ENCODE measurements at places on chromosomes 12 and 14.

DNA sequence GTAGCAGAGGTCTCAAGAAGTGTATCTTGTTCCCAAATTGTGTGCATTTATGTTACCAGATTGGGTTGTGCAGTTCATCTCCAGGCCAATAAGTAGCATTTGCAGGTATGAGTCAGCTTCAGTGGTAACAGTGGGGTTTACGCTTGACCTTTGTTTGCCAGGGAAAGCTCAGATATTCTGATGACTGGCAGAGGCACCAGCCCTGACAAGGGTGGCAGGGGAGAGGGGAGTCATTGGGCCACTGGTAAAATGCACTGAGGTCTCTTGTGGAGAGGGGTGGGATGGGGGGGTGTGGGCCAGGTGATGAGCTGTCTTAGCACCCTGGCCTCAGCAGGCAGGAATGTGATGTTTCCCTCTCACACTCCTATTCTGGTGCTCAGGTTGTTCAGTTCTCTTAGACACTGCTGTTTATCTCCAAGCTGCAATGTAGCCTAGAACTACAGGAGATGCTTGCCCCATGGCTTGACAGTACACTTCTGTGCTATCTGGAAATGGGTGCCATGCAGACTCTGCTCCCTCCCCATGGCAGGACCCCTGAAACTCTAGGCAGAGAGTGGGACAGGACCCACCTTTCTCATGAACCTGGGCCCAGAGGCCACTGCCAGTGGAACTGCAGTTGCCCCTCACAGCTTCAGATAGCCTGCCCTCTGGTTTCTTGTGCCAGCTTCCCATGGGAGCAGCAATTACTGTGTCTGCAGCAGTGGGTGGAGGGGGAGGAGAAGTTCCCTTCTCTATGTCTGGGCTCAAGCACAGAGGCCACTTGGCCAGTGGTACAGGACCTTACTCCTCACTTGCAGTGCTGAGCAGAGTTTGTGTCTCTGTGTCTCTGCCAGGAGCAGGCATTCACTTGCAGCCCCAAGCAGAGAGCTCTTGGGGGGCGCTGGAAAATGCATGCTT, 31.9 kb downstream of the USP15 start:
- no peak for DNase-seq

- DNase-seq = no peak
These were observed 25.6 kb upstream of the PCNX1 start for GRCh38 chr14:70881549-70882177.

DNA sequence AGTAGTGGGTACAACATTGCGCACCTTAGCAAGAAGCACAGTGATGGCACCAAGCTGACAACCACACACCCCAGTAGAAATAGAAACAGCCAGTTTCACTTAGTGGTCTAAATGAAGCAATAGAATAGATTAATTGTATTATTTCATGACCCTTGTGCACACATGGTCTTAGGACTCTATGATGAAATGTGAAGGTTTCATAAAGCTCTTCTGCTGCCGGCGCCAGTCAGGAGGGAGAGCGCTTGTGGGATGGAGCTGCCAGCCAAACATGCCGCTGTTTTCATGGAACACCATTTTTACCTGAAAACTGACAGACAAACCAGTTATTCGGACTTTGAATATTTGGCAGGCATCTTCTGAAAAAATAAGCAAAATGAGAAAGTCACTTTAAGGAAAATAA, 100.0 kb downstream of the PPP2R5C start:
- DNase-seq = no peak

- DNase-seq = peak; percentile 59
These were observed 16.9 kb upstream of the TFCP2 start for GRCh38 chr12:51189790-51190355.

DNA sequence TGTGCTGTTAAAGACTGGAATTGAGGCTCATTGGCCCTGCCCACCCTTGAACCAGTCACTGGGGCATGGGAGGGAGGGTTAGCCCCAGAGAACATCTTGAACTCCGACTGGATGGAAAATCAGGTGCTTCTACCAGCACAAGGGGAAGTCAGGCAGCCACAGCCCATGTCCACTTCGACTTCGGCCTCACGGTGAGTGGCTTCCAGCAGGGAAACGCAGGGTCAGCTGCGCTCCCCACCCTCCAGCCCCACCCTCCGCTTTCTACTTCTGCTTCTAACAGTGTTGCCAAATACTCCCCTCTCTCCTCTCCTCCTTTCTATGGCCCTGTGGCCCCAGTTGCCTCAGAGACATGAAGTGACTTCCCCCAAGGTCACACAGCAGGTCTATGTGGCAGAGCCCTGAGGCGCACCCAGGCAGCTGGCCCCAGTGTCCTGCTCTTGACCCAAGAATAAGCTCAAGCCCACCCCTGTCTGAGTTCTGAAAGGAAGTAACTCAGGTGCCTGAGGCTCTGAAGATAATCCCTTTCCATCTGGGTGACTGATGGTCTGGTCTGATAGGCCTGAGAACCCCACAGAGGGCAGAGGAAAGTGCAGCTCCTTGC, 11.9 kb upstream of the SH2B3 start:
- no peak for DNase-seq

GRCh38 chr12:12010277-12011039, 60.3 kb upstream of the BCL2L14 start:
- peak; percentile 56 for DNase-seq

- no peak for DNase-seq
These were observed 137.1 kb downstream of the DUSP6 start for GRCh38 chr12:89215196-89215595.

- no peak for DNase-seq
These were observed 255.8 kb downstream of the CCDC91 start for GRCh38 chr12:28446031-28446430.

- no peak for DNase-seq
These were observed 457 bp downstream of the SOCS2 start for GRCh38 chr12:93572712-93573551.

DNA sequence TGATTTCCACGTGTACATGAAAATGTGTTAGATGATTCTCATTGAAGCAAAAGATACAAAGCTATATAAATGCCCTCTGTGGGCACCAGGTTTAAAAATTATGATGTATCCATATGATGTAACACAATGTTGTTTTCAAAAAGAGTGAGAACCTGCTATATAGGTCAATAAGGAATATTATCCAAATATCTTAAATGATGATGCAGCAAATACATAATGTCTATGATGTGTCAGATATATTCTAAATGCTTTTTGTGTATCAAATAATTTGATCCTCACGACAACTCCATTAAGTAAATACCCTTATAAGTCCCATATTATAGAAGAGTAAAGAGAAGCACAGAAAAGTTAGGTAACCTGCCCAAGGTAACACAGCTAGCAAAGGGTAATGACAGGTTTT, 393.0 kb upstream of the DCN start:
- no peak for DNase-seq

DNA sequence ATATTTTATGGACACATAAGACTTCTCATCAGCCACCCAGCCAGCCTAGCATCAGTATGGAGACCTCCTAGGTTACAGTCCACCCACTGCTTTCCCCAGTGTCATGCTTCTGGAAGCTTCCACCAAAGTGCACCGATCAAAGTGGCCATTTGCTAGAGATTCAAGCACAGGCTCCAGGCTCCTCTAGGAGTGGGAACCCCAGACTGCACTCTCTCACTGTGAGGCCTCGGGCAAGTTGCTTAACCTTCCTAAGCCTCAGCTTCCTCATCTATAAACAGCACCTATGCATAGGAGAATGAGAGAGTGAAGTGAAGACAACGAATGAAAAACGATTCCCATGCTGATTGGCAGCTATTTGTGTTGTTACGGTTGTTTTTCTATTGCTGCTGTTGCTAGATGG, 94.4 kb downstream of the DICER1 start:
- DNase-seq = no peak

DNA sequence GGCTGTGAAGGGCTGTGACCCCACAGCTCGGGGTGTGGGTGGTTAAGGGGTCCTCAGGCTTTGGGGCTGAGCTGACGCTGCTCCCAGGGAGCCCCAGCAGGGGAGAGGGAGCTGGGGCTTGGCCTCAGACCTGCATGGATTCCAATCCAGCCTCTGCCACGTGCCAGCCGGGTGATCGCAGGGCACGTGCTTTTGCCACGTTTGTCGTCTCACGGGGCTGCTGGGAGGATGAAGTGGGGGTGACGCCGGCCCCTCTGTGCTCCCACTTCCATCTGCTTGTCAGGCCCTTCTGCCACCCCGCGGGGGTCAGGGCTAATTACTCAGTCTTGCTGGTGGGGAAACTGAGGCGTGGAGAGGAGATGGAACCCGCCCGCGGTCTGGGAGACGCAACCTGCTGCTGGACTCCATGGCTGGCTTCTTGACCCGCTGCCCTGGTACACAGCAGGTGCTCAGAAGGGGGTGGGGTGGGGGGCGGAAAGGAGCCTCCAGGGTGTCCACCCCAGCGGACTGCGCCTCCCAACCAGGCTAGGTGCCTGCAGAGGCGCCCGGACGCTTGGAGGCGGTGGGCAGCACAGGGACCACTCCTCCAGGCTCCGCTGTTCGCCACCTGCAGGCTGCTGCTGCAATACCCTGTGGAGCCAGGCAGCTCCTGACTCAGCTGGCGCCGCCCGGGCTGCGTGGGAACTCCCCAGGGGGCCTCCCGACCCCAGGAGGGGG, 36.4 kb upstream of the PRIMA1 start:
- DNase-seq = no peak

GRCh38 chr12:51972422-51972812, 20.9 kb downstream of the ACVR1B start:
- no peak for DNase-seq

- DNase-seq = no peak
These were observed 29.5 kb downstream of the MSRB3 start for GRCh38 chr12:65308006-65308405.

DNA sequence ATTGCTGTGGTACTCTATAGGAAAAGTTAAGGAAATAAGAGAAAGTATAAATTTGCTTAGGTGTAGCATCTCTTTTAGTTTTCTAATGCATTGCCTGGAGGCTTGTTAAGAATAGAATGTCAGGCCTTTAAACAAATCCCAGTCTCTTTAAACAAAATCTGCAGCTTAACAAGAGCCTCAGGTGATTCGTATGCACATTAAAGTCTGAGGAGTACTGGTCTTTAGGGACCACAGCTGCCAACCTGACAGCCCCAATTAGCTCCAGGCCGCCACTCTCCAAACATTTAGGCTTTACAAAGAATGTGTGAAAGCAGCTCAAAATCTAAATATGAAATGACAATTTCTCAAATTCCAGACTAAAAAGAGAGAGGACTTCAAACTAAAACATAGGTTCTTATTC, 35.7 kb downstream of the PAWR start:
- no peak for DNase-seq

- DNase-seq = no peak
These were observed 218.9 kb upstream of the TMTC1 start for GRCh38 chr12:30002677-30003076.

DNA sequence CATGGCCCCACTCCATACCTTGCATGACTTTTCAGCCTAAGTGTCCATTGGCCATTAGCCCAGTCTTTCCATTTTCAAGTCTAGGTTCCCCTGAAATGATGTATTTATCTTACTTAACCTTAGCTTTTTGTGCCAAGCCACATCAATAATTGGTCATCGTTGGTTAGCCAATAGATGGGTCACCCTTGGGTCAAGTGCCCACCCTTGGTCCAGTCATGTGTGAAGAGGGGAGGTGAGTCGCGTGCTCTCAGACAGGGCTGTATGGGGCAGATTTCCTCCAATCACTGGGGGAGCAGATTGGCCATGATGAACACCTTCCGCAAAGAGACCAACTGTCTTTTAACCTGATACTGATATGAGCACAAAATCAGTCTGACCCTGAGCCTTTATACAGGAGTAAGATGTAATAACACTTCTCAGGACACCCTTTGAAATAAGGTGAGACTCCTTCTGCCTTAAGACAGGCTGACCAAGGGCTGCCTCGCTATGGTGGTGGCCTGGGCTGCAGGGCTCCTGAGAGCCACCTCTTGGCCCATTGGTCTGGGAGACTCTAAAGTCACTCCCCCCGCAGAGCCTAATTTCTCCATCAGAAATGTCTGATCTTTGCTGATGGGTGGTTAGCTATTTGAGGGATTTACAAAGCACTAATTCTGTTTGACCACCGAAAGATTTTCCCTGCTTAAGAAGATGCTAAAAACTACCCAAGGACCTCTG, 143.2 kb downstream of the ZFP36L1 start:
- no peak for DNase-seq

- DNase-seq = no peak
These were observed 69.8 kb upstream of the CLMN start for GRCh38 chr14:95389471-95390011.

DNA sequence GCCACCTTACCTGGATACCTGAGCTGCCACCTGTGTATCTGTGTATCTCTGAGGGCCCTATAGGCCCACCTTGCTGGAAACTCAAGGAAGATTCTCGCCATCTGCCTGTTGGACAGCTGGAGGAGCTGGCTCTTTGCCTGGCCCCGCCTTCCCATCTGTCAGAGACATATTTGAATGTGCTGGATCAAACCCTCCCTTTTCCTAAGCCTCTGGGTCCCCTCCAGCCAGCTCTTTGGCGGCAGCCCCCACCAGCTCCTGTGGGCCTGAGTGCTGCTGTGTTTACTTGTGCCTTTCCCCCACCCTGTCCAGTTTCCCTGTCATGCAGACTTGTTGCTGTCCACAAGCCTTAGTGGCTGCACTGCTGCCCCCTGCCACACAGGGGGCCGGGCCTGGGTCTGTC, 55.9 kb upstream of the SRSF5 start:
- DNase-seq = peak; percentile 71

- DNase-seq = no peak
These were observed 81.5 kb downstream of the NTF3 start for GRCh38 chr12:5513406-5513805.

- DNase-seq = peak; percentile 72
These were observed 105.0 kb downstream of the PPP2R5E start for GRCh38 chr14:63438065-63438757.

DNA sequence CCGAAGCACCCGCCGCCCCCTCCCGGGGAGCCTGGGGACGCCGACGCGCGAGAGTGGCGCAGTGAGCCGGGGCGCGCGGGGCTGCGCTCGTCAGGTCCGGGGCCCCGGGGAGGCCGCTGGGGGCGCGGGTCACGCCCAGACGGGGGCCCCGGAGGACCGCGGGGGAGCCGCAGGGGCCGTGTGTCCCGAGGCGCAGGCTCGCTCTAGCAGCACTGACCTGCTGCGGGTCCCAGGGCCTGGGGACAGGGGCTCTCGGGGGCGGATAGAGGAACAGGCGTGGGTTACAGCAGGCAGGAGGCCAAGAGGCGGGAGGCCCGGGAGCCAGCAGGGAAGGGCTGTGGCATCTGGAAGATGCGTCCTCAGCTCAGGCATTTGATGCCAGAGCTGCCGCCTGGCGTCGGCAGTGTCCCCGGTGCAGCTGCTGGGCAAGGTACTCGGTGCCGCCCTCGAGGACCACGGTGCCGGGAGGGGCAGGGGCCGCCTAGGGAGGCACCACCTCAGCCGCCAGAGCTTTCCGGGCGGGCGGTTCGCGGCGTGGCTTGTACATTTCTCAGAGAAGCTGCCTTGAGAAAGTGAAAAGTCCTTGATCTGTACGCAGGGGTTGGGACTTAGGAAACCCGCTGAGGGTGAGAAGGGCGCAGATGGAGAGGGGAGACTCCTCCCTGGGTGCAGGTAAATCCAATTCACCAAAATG, 1.2 kb downstream of the WNT5B start:
- peak; percentile 67 for DNase-seq

- DNase-seq = peak; percentile 35
These were observed 606 bp downstream of the EP400 start for GRCh38 chr12:131950182-131950913.

Data from SJCRH30 (cell line).